Right ventricle myocardium superior (tissue), 1 donor: ENCODE measurements at places on chromosomes 11 and 22. TPM values are rescaled to one million over a fixed set of nuclear protein-coding genes. Genes with fewer than 3 reads are reported as not detected.

GRCh38 chr11:26620282-26621045, 48.4 kb upstream of the MUC15 start:
- DNase-seq, result no peak

DNA sequence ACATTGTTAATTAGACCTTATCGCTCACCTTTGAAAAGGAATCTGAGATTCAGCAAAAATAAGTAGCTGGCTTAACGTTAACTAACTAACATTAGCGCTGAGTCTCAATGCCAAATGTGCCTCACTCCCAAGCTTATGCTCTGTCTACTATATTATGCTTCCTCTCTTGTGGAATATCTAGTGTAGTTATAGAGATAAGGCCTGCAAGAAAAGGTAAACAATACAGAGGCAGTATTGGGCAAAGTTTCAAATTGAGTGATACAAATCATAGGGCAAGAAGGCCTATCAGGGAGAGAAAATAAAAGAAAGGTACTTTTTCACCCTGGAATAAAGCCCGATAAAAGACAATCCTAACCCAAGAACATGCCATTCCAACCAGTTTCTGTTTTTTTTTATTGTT, 61.6 kb upstream of the SLC17A6 start:
- no peak for DNase-seq

DNA sequence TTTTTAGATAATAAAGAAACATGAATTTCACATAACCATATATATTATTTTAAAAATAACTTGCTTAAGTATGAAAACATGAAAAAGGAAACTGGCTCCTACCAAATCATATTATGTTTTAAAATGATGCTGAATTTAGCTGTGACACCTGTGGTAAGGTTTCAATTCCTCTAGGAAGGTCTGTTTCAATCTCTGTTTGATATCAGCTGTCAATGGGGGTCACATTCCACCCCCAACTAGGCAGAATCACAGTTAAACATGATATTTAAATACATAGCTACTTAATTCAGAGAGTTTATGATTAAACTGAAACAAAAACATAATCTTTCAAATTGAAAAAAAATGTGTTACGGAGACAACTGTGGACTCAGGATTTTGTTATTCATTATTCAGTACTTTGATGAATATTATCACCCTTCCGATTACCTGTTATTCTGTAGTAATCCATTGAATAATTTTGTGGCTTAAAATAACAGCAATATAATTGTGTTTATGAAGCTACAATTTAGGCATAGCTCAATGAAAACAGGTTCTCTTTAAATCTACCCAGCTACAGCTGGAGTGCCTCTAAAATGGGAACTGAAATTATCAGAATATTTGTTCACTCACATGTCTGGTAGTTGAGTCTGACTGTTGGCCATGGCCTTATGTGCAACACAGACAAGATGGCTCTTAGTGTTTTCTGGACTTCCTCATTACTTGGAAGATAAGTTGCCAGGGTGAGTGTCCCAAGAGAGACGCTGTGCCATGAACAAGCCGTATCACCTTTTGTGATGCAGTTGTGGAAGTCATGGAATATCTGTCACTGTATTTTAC, 244.6 kb upstream of the ANO3 start:
- DNase-seq, result no peak

The PGA5 gene
- not detected for total RNA-seq
